ENCODE measurements at places on chromosomes 2 and 18.

GRCh38 chr18:28725876-28726275 is 548.9 kb upstream of the CDH2 start:
- DNase-seq, result no peak

GRCh38 chr2:206989311-206989710 is 50.0 kb downstream of the CPO start:
- peak; percentile 57 for DNase-seq

- peak; percentile 85 for DNase-seq
These were observed 22.8 kb downstream of the NPC1 start for GRCh38 chr18:23563377-23564043.

DNA sequence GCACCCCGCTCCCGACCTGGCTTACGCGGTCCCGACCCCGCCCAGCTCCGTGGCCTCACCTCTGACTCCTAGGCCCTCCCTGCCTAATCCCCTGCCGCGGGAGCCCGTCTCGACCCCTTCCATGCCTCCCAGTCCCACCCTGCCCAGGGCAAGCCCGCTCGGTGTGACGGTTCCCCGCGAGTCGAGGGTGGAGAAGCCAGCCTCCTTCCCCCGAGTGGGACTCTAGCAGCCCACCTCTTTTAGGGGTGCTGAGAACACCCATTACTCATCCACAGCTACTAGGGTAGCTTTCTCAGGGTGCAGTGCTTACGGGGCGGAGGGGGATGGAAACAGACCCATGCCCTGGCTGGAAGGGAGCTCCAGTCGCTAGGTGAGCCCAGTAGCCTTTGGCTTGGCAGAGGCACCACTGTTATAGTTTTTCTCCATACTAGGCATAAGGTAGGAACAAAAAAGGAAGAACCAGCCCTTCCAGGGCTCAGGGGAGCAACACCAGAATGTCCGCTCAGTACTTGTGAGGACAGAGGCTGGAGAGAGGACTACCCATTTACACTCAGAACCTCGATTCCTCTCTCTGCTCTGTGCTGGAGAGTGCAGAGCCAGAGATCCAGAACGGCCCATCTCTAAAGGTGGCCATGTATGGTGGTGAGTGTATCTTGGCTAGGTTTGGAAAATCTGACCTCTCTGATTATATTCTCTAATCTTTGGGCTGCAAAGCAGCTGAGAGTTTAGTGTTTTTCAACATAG is 606 bp downstream of the AGBL5 start:
- no peak for DNase-seq

- no peak for DNase-seq
These were observed 50.0 kb downstream of the NAB1 start for GRCh38 chr2:190698895-190699294.

- peak; percentile 81 for DNase-seq
These were observed 15.8 kb downstream of the INPP5D start for GRCh38 chr2:233075966-233076339.

DNA sequence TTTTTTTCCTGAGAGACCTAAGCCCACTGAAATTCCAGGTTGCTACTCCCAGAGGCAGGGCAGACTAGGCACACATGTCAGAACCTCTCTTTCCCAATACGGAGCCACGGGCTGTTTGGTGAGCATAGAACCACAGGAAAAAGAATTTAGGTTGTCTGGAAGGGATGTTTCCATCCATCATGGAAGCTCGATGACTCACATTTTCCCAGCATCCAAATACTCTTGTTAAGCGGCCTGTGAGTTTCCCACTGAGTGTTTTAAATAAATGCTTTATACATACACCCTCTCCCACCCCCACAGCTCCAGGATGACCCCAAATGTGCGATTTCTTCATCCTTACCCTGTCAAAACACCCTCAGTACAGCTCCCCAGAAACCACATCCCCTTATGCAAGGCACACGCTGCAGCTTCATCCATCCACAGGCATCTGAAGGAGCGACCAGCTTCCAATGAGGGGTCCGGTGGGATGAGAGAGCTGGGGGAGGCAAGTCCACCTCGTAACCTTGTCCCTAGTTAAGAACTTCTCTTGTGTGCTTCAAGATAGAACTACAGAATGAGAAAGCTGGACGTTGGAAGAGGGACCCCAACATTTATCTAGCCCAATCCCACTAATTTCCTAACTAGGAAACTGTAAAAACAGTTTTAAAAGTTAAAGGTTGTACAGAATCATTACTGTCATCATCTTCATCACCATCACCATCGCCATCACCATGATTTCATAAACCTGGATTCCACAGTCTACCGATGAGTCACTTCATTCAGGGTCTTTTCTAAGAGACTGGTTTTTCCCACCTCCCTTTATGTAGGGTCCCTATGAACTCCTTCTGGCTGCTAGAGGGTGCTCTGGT is 63.5 kb upstream of the FZD7 start:
- no peak for DNase-seq

GRCh38 chr2:239171643-239172042 is 229.2 kb downstream of the HDAC4 start:
- no peak for DNase-seq

DNA sequence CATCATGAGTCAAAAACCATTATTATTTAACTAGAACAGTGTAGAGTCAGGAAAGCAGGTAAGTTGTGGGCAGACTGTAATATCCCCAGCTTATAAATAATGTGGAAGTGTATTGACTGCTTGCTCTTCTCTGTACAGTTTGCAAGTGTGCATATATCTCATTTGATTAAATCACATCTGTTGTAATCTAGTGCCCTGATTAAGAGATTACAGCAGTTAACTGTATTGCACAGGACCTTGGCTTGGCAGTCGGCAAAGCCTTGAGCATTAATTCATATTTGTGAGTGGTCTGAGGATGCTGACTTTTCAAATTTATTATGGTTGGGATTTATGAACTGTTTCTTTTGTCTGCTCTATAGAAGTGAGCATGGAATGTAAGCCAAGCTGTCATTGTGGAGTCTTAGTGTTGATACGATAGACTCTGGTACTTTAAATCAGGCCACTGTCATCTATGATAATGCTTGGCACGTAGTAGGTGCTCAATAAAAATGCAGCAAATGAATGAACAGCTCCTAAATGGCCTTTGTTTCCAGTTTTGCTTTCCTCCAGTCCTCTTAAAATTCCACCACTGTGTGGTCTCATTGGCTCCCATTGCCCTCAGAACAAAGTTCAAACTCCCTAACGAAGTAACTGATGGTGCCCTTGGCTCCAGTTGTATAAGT is 48.3 kb downstream of the RAB31 start:
- DNase-seq, result no peak

DNA sequence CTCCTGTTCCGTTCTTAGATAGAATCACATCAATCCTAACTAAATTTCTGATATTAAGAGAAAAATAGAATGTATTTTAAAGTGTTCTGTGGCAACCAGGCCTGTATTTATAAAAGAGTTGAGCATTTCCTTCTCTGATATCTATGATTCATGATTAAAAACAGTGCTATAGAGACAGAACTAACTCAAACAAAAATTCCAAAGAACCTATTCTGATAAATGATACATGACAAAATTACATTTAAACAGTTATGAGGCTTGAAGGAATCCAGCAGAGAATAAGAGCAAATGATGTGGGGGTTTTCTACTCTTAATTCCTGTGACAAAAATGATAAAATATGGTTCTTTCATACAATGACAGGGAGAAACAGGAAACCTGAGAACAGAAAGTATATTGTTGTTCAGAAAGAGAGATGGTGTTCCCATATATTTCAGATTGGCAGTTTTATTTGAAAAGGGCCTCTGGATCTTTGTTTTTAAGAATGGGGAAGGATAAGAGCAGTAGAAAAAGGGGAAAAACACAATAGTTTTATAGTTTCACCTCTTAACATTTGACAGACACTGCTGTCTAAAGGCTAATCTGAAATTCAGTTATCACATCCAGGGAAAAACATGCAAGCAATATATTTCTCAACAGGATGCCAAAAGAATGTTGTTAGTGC is 944.3 kb downstream of the LRP1B start:
- DNase-seq, result no peak

DNA sequence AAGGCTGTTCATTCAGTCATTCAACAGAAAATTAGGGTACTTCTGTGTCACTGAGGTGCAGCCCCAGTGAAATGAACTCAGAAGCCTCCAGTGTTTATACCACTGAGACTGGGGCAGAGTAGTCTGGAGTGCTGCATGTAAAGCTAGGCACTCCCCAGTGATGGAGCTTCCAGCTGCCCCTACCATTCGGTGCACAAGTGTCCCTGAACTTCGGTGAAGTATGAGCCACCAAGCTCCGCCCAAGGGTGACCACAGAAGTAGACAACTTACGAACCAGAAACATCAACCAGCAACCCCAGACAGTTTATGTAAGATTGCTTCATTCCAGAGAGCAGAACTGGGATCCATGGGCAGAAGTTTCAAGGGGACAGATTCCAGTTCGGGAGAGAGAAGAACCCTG is 70.6 kb upstream of the FOSL2 start:
- DNase-seq, result no peak

GRCh38 chr2:126686841-126687485 is 31.0 kb downstream of the GYPC start:
- DNase-seq, result no peak

DNA sequence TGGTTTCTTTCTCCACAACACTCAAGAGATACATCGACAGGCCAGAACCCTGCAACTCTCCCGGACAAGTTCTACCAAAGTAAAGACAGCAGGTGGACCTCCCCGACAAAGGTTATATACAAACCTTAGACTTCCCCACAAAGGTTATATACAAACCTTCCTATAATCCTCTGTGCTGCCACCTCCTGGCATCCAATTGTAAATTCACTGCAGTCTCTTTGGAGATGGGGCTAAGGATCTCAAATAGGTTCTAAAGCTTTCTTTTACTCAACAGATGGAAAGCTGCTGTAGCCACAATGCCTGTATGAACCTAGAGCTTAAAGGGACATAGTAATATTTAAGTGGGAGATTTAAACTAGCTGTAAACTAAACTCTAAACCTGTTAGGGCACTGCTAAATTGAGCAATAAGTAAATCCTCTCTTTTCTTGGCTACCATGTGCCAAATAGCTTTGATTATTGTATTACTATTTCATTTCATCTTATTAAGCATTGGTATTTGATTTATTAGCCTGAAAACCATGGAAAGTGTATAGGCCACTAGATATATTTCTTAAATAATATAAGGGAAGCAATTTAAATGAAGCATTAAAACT is 9.8 kb upstream of the MREG start:
- peak; percentile 73 for DNase-seq

DNA sequence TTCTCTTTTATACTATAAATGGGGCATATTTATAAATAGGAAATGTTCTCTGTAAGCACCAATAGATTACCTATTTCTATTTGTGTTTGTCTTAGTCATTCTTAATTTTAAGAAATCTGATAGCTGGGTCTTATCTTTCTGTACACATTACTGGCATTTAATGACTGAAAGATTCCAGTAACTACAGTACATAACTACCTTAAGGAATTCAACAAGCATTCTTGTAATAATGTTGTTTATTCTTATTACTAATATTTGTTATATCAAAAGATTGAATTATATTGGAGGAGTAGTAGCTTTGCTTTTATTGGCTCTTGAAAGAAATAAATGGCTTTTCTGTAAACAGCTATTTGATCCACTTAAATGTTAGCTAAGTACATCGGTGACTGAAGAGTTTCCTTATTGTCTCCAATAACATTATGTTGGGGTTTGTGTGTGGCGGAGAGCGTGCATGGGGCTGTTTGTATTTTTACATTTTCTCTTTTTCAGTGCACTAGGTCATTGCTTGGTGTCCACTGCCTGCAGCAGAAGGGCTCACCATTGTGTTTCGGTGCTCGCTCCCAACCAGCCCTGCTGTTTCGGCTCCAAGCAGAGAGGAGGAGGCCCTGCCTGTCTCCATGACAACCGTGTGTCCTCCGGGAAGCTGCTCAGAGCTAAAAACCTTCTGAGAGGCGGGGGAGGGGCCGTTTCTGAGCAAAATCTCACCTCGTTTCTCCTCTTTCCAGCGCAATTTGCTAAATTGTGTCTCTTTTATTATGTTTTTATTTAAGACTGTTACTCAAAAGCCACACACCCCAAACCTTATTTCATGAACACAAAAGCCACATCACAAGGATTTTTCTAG is 112.5 kb upstream of the SLC38A11 start:
- no peak for DNase-seq

DNA sequence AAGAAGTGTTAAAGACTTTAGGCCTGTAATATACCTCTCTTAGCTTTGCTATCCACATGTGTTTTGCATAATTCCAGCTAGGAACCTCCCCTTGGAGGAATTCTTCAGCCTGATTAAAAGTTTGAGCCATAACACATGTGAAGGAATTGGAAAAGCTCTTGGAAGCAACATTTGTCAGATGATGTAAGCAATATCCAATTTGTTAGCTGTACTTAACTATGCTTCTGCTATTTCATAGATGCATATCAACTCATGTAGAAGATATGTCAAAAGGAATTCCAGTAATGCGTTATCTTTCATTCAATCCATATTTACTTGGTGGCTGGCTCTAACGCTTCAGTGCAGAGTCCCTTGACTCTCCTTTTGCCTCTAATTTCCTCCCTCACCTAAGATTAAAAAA is 46.2 kb downstream of the PKP4 start:
- DNase-seq, result no peak

DNA sequence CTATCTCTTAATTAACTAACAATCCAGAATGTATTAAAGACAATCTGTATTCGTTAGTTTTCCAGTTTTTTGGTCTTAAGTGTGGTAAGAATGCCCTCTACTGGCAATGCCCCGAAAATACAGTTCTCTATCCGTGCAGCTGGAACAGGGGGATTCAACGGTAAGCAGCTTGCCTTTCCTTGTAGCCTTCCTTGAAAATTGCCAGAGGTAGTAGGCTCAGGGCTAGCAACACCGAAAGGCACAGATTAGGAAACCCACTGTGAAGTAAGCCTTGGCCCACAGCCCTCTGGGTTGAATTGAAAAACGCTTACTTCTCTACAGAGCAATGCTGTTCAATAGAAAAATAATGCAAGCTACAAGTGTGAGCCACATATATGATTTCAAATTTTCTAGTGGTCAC is 17.1 kb upstream of the VPS4B start:
- DNase-seq, result peak; percentile 67

DNA sequence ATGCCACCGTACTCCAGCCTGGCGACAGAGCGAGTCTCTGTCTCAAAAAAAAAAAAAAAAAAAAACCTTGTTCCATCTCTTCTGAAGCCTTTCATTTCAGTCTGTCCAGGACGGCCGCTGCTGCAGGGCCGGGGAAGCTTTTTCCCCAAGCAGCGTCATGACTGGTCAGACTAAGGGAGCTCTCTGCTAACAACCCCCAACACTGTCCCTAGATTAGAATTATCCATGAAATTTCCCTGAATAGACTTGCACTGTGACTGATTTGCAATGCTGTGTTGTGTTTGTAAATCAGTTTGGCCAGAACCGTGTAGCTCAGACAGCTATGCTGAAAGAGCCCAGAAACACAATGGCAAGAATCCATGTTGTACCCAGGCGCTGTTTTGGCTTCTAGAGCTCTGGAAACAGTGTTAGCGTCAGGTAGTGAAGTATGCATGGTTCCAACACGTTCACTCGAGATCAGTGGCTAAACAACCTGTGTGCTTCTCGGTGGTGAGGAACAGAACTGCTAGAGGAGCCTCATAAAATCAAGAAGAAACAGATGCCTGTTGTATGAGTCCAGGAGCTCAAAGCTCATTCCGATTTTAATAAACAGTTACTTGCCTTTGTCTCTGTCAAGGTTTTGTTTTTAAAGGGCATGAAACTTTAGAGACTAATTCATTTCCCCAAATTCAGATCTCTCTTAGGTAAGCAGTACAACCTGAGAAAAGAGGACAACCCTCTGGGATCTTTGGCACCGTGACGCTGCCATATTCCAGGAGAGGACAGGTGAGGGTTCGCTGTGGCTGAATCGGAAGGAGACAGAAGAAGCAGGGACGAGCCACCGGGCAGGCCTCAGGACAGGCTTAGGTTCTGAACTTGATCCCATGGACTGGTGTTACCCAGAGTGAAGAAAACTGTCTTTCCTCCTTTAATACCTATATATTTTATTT is 43.5 kb downstream of the GORASP2 start:
- no peak for DNase-seq

Data from suppressor macrophage (primary cell).